ENCODE measurements at places on chromosomes 2 and 18.

DNA sequence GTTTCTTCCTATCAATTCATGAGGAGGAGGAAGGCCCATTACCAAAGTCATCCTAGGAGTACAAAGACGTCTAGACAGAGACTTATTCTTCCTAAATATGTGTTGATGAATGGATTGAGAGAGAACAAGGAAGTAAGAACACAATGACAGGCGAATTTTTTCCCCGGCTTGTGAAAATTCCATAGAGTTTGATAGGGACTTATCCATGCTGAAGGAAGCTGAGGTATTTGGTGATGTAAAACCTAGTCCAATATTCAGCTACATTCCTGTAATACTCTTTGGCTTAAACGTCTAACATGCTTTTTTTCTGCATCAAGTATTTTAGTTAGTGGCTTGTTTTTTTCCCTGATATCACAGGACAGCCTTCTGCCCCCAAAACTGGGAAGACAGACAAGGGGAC lies 121.9 kb upstream of the MYT1L start:
- no peak for DNase-seq

- no peak for DNase-seq
Observed at GRCh38 chr2:66729416-66730330, 294.7 kb downstream of the MEIS1 start.

DNA sequence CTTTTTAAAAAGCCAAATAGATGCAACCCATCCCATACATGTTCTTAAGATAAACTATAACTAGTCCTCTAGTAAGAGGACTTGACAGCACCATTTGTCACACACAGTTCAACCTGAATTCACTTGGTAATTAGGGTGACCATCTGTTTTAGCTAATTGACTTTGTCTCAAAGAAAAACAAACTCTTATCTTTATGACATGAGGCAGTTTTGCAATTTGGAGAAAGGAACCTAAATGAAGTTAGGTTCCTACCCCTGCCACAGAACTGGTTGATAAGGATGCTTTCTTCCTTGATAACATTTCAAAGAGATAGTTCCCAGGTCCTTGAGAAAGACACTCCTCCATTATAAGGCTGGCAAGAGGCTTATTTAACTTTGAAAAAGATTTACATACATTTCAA lies 57.4 kb upstream of the LRRTM1 start:
- no peak for DNase-seq

GRCh38 chr2:191848771-191849767 lies 2.2 kb upstream of the CAVIN2 start:
- DNase-seq, result no peak

DNA sequence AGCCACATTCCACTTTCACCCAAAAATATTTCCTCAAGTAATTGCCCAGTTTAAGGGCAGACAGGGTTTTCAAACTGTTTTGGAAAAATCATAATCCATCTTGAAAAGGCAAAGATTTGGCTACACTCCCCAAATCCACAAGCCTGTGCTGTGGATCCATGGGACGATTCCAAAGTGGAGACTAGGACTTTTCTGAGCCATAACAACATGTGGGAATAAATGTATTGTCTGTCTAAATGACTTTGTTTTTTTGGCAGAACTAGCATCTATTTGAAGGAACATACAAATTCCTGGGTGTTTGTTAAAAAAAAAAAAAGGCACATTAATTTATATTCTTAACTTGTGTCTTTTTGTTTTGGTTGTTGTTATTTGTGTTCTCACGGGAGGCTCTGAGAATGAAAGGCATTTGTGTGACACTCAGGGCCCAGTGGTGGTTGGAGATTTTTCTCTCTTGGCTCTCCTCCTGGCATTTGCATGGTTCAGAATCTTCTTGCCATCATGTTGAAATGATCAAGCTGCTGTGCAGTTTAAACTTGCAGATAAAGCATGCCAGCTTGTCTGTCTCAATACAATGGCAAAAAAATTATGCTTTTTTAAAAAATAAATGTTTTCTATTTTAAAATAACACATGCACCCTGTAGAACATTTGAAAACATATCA lies 277.4 kb downstream of the EN1 start:
- DNase-seq, result no peak

GRCh38 chr2:223545830-223546229 lies 56.3 kb downstream of the SCG2 start:
- no peak for DNase-seq

- no peak for DNase-seq
Observed at GRCh38 chr2:207316906-207317305, 151.2 kb upstream of the KLF7 start.

- DNase-seq, result peak; percentile 8
Observed at GRCh38 chr2:42830922-42831574, 38.7 kb upstream of the HAAO start.

GRCh38 chr2:224860786-224861185 lies 144.6 kb upstream of the CCDC195 start:
- no peak for DNase-seq

DNA sequence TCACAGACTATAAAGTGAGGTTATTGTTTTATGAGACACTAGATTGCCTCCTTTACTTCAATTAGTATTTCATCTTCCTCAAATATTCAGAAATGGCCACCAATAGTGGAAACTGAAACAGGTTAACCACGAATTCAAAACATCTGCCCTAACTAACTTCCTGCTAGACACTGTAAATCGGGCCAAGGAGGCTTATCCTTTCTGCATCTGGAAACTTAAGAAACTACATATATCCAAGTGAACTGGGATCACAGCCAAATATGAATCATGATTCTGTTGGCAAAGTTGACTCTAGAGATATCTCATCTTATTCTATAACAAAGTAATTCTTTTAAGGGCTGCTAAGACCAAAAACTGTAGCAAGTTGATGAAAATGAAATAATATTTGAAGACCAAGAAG lies 136.6 kb upstream of the ZC3H15 start:
- no peak for DNase-seq
